ENCODE measurements at places on chromosomes 4 and X. TPM values are rescaled to one million over a fixed set of nuclear protein-coding genes. Genes with fewer than 3 reads are reported as not detected.

Gene AFF2
- 1.9 TPM for total RNA-seq

Gene IL3RA
- 1.1 TPM for total RNA-seq

Gene HSD17B13
- total RNA-seq, result 0.22 TPM

Gene PAGE2
- not detected for total RNA-seq

Gene F8A2
- total RNA-seq, result not detected

Gene TMEM144
- not detected for total RNA-seq

Gene RS1
- not detected for total RNA-seq

Gene EOLA1
- 88.4 TPM for total RNA-seq

Gene ADH1B
- total RNA-seq, result not detected

Gene NAA15
- total RNA-seq, result 55.8 TPM

Gene CYLC1
- not detected for total RNA-seq

Gene CT47A1
- total RNA-seq, result not detected

Gene ARMCX1
- total RNA-seq, result 1.4 TPM

Gene SSX1
- total RNA-seq, result not detected

Gene PCDH19
- not detected for total RNA-seq

Gene TCEAL6
- total RNA-seq, result not detected

Gene CXCL8
- total RNA-seq, result 1.4 TPM

Gene SOX3
- not detected for total RNA-seq

Gene USP27X
- 2.6 TPM for total RNA-seq

Gene PTPN13
- total RNA-seq, result 0.35 TPM

Gene ATRX
- total RNA-seq, result 65.7 TPM

Gene CXCL6
- not detected for total RNA-seq

Gene UGT2B10
- total RNA-seq, result not detected

Gene CD40LG
- total RNA-seq, result 1.2 TPM

Gene HPGD
- 6.1 TPM for total RNA-seq

Gene MTMR8
- total RNA-seq, result 2.1 TPM

Gene GATA1
- total RNA-seq, result not detected

Gene HGFAC
- total RNA-seq, result not detected

Gene PRDX4
- total RNA-seq, result 2.2 TPM

Gene C4orf46
- total RNA-seq, result 3.9 TPM

Gene ARSH
- total RNA-seq, result not detected

Gene GAGE13
- total RNA-seq, result not detected

Gene PCDH10
- total RNA-seq, result not detected

Gene KIAA1210
- not detected for total RNA-seq

Data from CD8-positive, alpha-beta T cell (primary cell).